Smooth muscle cell of the brain vasculature (primary cell): ENCODE measurements at places on chromosomes 11 and 22.

- peak; percentile 50 for DNase-seq
These were observed 13.6 kb downstream of the INCENP start for GRCh38 chr11:62137276-62137861.

GRCh38 chr22:29218758-29219408 lies 13.2 kb downstream of the EMID1 start:
- DNase-seq: no peak

DNA sequence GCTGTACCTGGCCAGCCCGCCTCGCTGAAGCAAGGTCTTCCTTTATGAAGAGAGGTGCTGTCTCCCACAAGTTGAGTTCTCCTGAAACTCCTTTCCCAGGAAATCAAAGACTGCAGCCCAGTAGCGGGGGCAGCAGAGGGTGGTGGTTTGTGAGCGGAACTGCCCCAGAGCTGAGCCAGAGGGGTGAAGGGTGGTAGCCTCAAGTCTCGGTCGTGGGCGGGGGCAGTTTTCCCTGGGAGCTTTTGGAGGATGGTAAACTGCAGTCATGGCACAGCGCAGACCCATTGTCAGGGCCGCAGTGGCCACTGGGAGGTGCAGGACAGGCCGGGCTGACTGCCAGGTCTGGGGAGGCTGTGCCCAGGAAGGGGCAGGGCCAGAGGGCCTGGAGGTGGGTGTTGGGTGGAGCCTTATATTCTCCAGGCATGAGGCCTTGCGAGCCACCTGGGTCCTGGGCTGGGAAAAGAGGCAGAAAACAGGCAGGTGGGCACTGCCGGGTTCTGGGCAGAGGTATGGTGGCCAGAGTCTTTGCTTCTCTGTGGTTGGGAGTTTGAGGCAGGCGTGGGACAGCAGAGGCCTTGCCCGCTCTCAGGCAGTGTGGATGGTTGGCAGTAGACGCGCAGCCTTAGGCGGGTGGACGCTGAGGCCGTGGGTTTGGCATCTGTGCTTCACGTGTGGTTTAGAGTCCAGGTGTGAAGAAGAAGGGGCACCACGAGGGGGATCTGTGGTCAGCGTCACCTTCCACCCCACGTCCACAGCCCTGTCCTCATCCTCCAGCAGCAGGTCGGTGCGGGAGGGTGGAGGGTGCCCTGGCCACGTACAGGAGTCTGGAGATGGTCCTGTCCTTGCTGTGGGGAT lies 1176.4 kb downstream of the BRD1 start:
- no peak for DNase-seq

GRCh38 chr11:534396-535209 lies 773 bp downstream of the HRAS start:
- no peak for DNase-seq
